ENCODE measurements at places on chromosomes 12 and 14.

DNA sequence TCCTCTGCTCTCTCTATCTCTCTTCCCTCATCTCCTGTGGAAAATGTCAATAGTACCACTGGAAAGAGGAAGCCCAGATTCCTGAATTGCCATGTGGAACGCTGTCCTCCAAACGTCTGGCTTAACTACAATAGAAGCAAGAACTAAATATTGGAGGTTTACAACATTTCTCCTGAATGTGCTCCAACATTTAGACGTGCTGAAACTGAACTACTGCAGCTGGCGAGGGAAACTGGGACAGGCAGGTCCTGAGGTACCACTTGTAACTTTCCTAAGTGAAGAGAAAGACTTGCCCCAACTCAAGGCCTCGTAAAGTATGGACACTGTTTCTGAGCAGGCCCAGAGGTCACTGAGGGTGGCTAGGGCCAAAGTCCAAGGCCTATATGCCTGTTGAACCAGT is 187.7 kb downstream of the NTF3 start:
- DNase-seq = no peak

GRCh38 chr14:24954700-24955037 is 95.3 kb downstream of the STXBP6 start:
- DNase-seq = no peak

GRCh38 chr14:92414690-92415445 is 91.9 kb downstream of the SLC24A4 start:
- no peak for DNase-seq

DNA sequence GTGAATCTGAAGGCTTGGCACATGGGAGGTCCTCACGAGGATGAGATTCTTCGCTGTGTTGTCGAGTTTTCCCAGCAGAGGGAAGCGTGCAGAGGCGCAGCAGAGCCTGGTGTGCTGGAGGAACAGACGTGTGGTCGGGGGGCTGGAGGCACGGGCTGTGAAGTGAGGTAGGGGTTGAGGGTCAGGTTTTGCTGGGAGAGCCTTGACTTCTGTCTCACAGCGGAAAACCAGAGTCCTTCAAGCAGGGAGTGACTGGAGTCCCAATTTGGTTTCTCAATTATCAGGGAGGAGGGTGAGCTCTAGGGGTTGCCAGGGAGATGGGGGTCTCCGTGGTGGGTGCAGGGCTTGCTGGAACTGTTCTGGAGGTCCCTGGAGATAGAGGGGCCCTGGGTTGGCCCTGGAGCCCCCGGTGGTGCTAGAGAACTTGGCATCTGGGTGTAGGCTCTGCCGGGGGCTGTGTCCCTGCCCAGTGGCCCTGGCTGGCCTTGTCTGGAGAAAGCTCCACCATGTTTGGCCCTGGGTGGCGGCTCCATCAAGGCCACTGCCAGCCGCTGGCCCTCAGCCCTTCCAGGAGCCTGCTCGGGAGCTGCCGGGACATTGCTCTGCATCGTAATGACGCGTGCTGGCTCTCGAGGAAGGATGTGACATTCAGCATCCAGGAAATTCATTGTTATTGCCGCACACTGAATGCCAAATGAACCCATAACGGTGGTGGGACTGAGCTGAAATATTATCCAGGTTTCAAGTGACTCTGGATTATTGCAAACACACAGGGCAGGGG is 215.7 kb downstream of the KIF26A start:
- DNase-seq = no peak

DNA sequence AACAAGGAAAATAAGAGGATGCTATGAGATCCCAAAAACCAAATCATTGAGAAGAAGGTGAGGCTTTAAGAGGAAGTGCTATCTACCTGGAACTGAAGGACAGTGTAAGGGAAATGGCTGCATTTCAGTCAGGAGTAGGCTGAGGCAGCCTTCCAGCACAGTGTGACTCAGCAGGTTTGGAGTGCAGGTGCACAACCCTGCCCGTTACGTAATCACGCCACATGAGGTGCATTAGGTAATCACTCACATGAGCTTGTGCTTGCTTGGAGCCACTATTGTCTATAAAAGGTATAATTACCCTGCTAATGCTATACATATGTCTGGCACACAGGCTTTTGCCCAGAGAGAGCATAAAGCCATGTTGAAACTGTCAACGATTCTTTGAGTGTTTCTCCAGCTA is 74.9 kb downstream of the DIO2 start:
- peak; percentile 86 for DNase-seq

- DNase-seq = no peak
Observed at GRCh38 chr14:99231850-99232713, 39.9 kb downstream of the BCL11B start.

GRCh38 chr12:39912211-39912980 is 193.5 kb downstream of the SLC2A13 start:
- peak; percentile 78 for DNase-seq

DNA sequence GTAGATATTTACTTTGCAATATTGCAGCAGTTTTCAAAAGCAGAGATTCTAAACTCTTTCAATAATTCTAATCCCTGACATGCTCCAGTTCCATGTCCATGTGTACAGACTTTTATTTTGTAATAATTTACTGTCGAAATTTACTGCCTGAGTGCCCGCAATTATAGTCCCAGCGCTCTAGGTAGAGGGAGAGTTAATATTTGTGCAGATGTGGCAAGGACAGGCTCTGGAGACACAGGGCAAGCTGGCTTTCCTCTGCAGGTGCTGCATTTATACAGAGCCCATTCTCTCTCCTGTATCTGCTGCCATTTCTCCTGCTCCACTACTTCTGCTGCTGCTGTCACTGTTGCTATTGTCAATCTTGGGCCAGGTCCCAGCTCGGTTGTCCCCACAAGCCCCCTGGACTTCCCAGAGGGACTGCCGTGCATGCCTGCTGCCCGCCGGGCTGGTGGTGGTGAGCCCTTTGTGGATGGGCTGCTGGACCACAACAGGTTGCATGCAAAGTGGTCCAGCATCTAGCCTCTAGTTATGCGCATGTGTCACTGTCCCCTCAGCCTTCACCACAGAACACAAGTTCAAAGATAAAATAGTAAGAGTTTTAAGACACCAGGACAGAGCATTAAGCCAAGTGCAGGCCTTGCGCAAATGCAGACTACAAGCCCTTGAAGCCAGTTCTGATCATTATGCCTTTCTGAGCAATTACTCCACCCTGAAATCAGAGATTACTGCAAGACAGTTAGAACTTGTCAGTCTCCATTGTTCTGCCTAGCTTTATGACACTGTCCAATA is 40.8 kb upstream of the CSRP2 start:
- no peak for DNase-seq

DNA sequence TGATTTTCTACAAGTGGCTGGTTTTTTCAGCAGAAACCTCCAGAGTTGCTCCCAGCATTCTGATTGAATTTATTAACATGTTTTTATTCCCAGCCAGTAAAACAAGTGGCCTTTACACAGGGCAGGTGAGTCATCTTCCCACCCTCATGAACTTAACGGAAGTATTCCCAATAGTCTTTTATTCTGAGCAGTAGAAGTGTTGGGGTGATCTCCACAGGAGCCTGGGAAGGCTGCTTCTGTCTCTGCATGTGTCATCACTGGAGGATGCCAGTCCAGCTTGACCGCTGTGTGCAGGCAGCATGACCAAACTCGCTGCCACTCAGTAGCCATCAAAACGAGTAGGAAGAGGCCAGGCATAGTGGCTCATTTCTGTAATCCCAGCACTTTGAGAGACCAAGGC is 13.4 kb upstream of the DNAH10 start:
- no peak for DNase-seq

- no peak for DNase-seq
Observed at GRCh38 chr14:67112344-67112743, 76.9 kb upstream of the GARIN2 start.

DNA sequence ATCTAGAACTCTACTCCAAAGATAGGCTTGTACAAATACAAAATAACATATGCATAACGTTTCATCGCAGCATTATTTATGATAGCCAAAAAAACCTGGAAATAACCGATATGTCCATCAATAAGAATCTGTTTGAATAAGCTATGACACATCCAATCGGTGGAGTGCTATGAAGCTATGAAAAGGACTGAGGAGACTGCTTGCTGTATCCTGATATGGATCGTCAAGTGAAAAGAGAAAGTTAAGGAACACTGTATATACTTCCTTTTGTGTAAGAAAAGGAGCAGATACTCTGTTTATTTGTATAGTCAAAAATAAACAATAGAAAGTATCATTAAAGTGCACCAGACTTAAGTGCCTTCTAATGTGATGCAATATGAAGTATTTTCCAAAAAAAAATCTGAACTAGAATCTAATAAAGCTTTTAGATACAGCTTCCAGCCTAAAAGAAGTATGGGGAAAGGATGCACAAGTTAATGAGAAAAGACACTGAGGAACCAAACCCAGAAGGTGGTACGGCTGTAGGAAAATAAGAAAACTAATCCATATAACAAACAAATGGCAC is 645 bp upstream of the KLHDC1 start:
- no peak for DNase-seq

- DNase-seq = peak; percentile 83
Observed at GRCh38 chr12:42758806-42759205, 169.3 kb upstream of the PRICKLE1 start.

DNA sequence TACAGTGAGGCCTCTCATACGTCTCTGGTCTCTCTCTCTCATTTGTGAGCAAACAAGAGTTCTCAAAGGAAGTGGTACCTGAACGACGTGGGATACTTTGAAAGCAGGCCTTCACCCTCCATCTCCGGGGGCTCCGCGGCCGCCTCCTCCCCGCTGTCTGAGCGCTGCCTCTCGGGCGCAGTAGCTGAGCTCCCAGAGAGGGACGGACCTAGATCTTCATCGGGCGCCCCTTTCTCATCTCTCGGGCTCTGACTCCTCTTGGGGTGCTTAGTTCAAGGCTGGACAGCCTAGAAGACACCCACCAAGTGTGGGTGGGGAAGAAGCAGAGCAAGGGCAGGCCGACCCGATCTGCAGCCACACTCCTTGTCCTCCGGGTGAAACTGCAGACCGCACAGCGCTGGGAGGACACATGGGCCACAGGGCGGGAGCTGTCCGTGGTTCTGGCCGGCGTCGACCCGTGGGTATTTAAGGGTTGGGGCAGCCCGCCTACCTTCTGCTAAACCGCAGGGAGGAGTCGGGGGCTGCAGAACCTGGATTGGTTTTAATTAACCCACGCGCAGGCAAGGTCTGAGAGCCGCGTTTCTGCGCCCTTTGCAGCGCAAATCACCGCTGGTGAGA is 92.7 kb downstream of the PAH start:
- no peak for DNase-seq
